Type B pancreatic cell (in vitro differentiated cells): ENCODE measurements at places on chromosomes 6 and 20.

- DNase-seq, result no peak
These were observed 13.4 kb upstream of the CHRNA4 start for GRCh38 chr20:63374504-63374903.

- DNase-seq, result no peak
These were observed 7.8 kb upstream of the TFAP2A start for GRCh38 chr6:10422737-10423034.

DNA sequence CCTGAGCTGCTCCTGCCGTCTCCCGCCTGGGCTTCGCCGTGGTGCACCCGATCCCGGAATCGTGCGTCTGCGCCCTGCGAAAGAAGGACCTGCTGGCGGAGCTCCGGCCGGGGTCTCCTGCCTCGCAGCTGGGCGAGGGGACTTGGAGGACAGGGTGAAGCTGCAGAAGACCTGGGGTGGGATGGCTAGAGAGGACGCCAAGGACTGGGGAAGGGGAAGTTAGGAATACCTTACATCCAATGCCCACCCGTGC is 150.2 kb downstream of the PRL start:
- DNase-seq, result no peak

- no peak for DNase-seq
These were observed 66.9 kb upstream of the BHLHE23 start for GRCh38 chr20:63073738-63074065.

- no peak for DNase-seq
These were observed 71.3 kb downstream of the MKKS start for GRCh38 chr20:10362674-10363073.

DNA sequence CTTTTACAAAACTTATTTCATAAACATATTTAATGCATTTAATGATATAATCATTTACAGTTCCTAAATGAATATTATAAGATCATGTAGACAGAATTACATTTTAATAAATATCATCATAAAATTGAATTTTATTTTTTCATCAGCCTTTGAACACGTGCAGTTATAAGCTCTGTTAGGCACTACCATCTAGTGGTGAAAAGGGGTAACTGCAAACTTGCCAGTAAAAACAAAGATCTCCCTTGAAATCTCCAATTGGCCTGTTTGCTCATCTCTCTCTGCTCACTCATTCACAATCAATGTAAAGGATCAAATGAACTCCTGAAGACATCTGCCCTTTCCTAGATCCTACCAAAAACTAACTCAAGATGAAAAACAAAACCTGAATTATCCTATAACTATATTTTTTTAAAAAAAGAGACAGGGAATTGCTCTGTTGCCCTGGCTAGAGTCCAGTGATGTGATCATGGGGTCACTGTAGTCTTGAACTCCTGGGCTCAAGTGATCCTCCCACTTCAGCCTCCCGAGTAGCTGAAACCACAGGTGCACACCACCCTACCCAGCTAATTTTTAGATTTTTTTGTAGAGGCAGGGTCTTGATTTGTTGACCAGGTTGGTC is 31.7 kb downstream of the SAMHD1 start:
- DNase-seq, result no peak

- no peak for DNase-seq
These were observed 77.4 kb downstream of the NDUFAF5 start for GRCh38 chr20:13862245-13862644.

DNA sequence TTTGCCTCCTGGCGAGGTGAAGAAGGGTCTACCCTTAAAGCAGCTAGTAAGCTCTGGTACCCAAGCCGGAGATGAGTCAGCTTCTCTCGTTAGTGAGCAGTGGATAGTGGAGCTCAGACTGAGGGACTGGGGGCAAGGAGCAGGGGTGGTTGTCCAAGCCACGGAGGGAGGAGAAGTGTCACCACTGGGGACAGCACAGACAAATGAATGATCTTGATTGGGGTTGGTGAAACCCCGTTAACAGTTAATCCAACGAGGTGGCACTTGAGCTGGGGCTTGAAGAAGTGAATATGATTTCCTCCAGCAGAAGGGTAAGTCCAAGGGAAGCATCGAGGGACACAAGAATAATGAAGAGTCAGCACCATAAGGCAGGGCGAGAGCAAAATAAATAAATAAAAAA is 43.0 kb downstream of the JARID2 start:
- no peak for DNase-seq

- DNase-seq, result no peak
These were observed 50.5 kb downstream of the HLA-A start for GRCh38 chr6:29992807-29993206.

GRCh38 chr20:2379511-2380229 is 1.0 kb upstream of the TGM6 start:
- DNase-seq, result no peak

DNA sequence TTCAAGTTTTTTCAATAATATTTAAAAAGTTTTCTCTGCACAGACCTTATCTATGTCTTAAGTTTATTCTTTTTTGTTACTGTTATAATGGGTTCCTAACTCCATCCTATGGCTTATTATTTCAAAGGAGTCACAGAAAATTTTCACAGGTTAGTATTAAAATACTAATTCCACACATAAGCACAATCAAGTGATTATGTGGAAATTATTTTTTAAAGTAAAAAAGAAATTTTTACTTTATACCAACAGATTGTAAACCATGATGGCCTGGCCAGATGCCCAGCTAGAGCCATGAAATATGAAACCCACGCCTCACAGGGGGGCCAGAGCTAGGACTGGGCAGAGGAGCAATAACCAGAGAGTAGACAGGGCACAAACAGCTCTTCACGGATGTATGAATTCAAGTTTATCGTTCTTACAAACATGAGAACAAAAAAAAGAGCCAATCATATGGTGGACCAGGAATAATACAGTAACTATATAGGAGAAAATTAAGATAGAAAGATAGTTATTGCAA is 34.0 kb downstream of the NUDT3 start:
- no peak for DNase-seq

DNA sequence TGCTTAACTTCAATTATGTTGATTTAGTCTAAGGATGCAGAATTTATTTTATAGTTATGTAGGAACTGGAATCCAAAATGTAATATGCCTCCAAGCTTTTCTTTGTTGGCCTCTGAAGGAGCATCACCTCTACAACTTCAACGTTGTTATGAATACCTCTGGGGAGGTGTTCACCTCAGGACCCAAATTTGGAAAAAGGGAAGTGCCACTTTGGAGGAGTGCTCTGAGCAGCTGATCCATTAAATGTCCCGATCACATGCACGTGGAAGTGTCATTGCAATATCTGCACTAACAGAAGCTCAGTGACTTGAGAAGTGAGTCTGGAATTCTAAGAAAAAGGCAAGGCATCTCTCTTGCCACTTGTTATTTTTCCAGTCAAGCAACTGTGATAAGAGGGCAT is 22.2 kb upstream of the SLC17A3 start:
- no peak for DNase-seq

- no peak for DNase-seq
These were observed 82.3 kb upstream of the CLDN20 start for GRCh38 chr6:155181498-155181897.

- no peak for DNase-seq
These were observed 343.8 kb upstream of the MMS22L start for GRCh38 chr6:97626671-97627441.

DNA sequence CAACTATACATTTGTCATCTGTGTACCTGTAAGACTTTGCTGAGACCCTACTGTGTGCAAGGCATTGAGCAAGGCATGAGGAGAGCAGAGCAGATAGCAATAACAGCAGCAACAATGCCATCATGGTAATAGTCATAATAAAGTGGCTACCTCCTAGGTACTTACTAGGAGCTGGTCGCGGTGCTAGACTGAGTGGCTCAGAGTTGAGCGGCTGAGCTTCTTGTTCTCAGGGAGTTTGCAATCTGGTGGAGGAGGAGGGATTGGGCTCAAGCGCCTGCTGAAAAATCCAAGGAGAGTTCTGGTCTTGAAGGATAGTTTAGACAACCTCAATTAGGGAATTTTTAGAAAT is 25.3 kb upstream of the CCDC167 start:
- DNase-seq, result no peak

DNA sequence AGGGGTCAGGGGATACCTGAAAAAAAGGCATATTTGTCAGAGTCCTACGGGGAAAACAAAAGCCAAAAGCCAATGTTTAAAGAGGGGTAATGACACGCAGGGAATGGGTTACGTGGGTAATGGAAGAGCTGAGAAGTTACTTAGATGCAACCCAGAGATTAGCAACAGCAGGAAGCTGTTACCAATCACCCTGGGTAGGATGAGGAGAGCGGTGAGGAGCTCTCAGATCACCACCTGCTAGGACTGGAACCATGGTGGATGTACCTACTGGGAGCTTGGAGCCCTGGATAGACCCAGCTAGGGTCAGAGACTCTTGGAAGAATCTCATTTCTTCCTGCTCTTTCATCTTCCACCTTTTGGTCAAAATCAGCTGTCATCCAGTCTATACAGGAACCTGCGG is 51.2 kb upstream of the RNF24 start:
- no peak for DNase-seq

GRCh38 chr20:25695532-25696370 is 902 bp downstream of the ZNF337 start:
- no peak for DNase-seq
